Activated CD4-positive, alpha-beta T cell treated with anti-CD3 and anti-CD28 coated beads for 1 hour (primary cell): ENCODE measurements at places on chromosomes 1 and 21.

- no peak for DNase-seq
Measured at GRCh38 chr1:15220024-15220392, 27.0 kb upstream of the FHAD1 start.

DNA sequence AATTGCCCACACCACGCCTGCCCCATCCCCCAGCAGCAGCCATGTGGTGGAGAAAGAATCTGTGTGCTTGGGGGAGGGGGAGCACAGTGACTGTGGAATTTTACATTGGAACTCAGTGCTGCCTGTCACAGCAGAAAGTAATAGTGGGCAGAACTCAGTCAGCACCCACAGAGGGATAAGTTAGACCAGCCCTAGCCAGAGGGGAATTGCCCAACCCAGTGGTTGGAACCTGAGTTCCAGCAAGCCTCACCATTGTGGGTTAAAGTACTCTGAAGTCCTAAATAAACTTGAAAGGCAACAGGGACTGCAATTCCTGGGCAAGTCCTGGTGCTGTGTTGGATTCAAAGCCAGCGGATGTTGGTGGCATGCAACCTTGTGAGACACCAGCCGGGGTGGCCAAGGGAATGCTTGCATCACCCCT lies 88.8 kb downstream of the MRPL39 start:
- DNase-seq: no peak

GRCh38 chr21:43358940-43359822 lies 67.8 kb downstream of the SIK1 start:
- no peak for DNase-seq

DNA sequence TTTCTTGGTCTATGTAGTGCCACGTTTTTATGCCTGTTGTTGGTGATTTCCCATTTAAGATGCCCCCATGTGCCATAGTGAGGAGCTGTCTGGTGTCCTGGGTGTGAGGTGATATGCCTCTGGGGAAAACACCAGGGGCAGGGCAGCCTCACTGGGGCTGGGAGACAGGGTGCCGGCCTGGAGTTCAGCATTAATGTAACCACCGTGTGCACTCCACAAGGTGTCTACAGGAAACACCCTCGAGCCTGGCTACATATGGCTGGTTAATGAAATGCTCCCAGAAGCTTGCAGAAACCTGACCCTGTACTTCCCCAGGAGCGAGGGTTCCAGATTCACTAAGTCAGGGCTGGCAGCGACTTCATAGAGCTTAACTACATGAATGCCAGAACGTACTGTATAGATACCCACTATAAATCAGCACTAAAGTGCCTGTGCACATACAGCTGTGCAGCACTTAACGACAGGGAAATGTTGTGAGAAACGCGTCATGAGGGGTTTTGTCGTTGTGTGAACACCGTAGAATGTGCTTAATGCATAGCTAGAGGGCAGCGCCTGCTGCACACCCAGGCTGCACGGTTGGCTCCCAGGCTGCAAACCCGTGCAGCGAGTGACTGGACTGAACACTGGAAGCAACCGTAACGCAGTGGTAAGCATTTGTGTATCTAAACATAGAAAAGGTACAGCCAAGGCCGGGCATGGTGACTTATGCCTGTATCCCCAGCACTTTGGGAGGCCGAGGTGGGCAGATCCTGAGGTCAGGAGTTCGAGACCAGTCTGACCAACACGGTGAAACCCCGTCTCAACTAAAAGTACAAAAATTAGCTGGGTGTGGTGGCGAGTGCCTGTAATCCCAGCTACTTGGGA lies 10.4 kb downstream of the TFF2 start:
- DNase-seq: no peak

DNA sequence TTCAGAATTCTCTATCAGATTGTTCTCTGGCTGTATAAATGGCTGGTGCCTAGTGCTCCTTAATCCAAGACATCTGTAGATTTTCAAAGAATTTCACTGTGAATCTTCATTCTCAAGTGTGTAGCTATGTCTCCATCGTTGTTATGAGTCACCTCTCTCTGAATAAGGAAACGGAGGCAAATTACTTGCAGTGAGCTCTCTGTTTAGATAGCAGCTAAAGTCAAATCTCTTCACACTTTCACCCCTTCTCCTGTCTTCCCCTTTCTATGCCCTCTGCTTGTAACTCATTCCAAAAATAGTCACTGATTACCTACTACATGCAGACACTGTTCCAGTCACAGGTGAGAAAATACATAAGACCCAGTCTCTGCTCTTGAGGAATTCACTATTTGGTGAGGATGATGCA lies 39.7 kb downstream of the CHML start:
- no peak for DNase-seq

- no peak for DNase-seq
Measured at GRCh38 chr1:26694638-26695355, 1.0 kb upstream of the ARID1A start.

GRCh38 chr1:102470767-102471166 lies 474.0 kb upstream of the OLFM3 start:
- no peak for DNase-seq

- DNase-seq: no peak
Measured at GRCh38 chr1:54070171-54070837, 16.9 kb downstream of the TCEANC2 start.

- DNase-seq: no peak
Measured at GRCh38 chr1:35285771-35286606, 17.5 kb downstream of the ZMYM4 start.

DNA sequence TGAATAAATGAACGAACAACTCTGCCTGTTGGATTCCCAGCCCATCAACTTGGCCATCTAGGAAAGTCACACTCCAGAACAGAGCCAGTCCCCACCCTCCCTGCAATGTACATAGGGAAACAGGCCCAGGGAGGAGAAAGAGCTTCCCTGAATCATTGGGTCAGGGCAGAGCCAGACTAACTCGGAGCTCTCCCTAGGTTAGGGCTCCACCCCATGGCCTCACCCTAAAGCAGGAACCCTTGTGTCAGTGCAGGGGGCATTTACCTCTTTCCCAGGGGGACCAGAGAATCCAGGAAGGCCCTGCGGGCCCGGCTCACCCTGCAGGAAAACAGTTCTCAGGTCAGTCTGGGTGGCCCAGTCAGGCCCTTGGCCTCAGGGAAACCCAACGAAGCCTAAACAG lies 11.6 kb downstream of the COL9A2 start:
- no peak for DNase-seq

DNA sequence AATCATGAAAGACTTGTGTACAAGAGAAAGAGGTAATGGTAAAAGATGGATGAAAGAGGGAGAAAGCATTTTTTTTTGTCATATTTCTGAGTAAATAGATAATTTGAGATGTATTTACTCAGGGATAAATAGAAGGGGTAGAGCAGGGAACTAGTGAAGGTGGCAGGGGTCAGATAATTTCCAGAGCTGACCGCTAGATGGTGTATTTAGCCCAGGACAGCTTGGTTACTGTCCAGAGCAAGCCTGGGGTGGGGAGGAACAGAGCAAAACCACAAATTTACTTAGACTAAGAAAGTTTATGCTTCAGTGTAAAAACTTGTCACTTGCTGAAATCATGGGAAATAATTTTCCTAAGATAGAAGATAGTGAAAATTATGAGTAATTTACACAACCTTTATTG lies 91.5 kb downstream of the XCL2 start:
- no peak for DNase-seq

- DNase-seq: no peak
Measured at GRCh38 chr1:17531682-17532487, 7.6 kb upstream of the ARHGEF10L start.

- DNase-seq: no peak
Measured at GRCh38 chr1:64223329-64224151, 20.1 kb downstream of the UBE2U start.

DNA sequence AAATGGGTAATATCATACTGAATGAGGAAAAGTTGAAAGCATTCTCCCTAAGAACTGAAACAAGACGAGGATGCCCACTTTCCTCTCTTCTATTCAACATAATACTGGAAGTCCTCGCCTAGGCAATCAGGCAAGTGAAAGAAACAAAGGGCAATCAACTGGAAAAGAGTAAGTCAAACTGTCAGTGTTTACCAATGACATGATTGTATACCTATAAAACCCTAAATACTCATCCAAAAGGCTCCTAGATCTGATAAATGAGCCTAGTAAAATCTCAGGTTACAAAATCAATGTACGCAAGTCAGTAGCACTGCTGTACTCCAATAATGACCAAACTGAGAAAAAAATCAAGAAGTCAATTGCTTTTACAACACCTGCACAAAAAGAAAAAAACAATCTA lies 575.8 kb upstream of the PRMT6 start:
- DNase-seq: no peak

DNA sequence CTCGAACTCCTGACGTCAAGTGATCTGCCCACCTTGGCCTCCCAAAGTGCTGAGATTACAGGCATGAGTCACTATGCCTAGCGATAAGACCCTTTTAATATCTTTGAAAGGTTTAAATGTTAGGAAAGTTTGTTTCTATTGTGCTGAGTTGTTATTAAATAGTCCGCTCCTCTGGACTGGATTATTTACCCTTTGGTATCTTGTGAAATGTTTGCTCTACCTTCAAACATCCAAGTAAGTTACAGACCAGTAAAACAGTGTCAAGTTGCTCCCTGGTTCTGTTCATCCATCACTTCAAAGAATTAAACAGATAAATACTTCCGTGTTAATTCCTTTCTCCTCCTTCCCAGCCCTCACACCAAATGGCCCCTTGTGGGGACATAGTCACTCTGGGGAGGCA lies 44.8 kb downstream of the CASQ2 start:
- DNase-seq: no peak
